Lower lobe of right lung (tissue), 2 donors: ENCODE measurements at places on chromosomes 3 and 15. TPM values are rescaled to one million over a fixed set of nuclear protein-coding genes. Genes with fewer than 3 reads are reported as not detected.

GRCh38 chr3:53599771-53600170 lies 105.4 kb downstream of the CACNA1D start:
- no peak for DNase-seq

GRCh38 chr15:89964232-89964954 lies 36.7 kb upstream of the ZNF710 start:
- no peak for DNase-seq

DNA sequence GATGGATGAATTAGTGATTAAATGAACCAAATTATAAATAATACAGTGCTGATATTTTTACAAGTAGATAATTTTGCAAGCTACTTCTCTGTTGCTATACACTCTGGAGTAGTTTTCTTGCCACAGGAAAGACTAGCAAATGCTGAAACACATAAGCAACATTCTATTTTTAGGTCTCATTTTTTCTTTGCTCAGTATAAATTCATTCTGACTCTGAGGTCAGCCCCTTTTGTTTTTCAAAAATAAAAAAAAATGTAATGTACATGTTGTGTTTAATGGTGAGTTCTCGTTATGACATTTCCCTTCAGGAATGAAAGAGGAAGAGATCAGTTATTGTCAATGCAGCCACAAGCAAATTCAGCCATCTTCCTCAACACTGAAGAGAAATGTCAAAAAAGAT lies 24.9 kb downstream of the GJD2 start:
- no peak for DNase-seq

Gene PGBD4
- 1.5 TPM for total RNA-seq

DNA sequence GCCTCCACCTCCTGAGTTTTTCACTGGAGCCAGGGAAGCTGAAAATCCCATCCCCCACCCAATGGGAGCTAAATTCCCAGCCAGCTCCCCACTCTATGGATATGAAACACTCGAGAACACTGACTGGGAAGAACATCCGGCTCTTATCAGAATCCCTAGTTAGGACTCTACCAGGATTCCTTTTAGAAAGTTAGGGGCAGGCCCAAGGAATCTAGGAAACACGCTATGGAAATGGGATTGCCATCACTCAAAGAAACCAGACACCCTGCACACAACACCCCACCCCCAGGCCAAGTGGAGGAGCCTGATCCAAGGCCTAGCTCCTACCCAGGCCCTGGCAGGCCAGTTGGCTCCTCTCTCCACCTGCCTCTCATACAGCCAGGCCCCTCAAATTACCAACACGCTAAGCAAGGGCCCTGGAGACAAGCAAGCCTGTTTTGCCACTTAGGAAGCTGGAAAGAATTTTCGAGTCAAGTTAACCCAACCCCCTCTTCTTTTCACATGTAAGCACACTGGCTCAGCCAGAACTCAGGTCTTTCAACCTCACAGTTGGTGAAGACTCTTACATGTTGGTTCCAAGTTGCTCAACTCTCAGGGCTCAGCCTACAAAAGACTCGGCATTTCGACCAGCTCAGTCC lies 75.5 kb downstream of the RBPMS2 start:
- peak; percentile 75 for DNase-seq

Gene SLCO2A1
- total RNA-seq, result 204 TPM

Gene MORC1
- not detected for total RNA-seq

GRCh38 chr3:66312039-66312438 lies 91.2 kb downstream of the SLC25A26 start:
- no peak for DNase-seq

DNA sequence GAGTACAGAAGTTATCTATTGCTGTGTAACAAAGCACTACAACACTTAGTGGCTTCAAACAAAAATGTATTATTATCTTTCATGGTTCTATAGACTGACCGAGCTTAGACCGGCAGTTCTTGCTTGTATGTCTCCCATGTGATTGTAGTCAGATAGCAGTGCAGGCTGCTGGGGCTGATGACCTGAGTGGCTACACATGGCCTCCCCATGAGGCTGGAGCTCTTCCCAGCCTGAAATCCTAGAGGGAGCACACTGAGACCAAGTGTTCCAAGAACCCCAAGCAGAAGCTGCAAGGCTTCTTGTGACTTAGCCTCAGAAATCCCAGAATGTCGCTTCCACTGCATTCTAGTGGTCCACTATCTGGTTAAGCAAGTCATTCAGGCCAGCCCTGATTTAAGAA lies 141.2 kb upstream of the TLE3 start:
- DNase-seq, result no peak

GRCh38 chr15:29382862-29383261 lies 113.2 kb upstream of the NSMCE3 start:
- DNase-seq, result no peak

GRCh38 chr3:129023909-129024308 lies 22.8 kb downstream of the EFCC1 start:
- no peak for DNase-seq

Gene MELTF
- 5.2 TPM for total RNA-seq

DNA sequence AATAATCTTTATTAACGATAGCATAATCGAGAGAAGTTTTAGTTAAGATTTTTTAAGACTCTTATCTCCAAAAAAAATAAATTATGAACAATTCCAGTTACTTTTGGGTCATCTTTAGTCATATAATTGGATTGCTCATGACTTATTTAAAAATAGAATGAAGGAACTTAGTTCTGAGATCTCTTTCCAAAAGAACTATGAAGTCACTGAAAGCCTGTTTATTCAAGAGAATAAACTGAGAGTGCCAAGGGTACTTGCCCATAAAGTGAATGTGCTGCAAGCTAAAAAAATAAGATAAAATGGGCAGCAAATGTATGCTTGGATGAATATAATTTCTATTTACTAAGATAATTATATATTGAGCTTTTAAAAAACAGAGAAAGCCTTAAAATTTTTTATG lies 176.5 kb upstream of the PLSCR5 start:
- DNase-seq, result no peak

DNA sequence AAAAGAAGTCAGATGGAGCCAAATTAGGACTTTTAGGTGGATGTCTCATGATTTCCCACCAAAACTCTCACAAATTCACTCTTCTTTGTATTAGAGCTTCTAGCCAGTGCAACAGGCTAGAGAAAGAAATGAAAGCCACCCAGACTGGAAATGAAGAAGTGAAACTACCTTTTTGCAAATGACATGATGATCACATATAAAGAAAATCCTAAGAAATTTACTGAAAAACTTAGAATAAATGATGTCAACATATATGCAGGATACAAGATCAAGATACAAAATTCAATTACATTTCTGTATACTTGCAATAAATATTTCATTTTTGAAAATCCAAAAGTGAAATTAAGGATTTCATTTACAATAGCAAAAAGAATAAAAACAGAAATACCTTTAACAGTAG lies 110.8 kb downstream of the LRIG1 start:
- DNase-seq, result no peak

DNA sequence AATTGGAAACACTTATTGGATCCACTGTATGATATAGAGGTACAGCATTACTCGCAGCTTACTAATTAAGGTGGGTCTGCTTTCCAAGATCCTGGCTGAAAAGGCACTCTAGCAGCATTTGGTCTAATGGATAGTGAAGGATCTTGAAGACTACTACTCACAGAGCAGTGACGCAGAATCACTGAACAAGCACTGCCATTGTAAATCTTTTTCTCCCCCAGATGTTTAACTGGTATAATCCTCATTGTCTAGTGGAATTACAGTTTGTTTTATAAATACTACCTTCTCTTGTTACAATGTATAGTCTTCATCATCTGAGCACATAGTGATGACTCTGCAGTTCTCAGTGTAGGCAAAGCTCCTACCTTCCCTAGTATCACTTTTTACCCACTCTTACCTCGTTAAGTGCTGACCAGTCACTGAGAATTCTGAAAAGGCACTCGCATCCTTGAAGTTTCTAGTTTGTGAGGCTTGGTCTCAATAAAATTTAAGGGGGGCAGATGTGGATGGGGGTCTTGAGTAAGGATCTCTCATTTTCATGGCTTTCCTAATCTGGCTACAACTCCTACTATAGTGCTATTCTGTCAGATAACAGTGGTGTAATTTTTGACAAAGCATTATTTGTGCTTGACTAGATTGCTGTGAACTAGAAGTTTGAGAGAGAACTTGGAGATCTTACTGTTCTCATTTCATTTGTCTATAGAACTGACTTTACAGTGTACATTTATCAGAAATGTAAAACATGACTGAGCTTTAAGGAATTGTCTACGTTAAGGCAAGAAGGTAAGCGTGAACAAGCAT lies 23.2 kb downstream of the MAPK6 start:
- no peak for DNase-seq

DNA sequence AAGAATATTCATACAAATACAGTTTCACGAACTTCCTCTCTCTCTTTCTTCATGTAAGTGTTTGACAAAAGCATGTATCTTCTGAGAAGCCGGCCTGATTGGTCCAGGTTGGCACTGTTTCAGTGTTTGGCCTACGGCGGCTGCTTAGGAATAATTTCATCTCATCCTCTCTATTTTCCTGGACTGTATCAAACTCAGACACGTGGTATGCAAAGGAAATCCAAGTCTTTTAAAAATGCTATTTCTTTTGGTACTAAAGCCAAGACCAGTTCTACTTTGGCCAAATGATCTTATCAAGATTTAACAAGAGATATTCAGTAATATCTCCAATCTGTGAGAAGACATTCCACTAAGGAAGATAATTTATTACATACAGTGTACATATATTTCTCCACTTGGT lies 152.8 kb downstream of the TIGIT start:
- DNase-seq, result no peak

- DNase-seq, result no peak
Observed at GRCh38 chr3:145843561-145843960, 317.4 kb downstream of the PLOD2 start.

GRCh38 chr3:11283139-11283475 lies 10.9 kb downstream of the ATG7 start:
- no peak for DNase-seq

DNA sequence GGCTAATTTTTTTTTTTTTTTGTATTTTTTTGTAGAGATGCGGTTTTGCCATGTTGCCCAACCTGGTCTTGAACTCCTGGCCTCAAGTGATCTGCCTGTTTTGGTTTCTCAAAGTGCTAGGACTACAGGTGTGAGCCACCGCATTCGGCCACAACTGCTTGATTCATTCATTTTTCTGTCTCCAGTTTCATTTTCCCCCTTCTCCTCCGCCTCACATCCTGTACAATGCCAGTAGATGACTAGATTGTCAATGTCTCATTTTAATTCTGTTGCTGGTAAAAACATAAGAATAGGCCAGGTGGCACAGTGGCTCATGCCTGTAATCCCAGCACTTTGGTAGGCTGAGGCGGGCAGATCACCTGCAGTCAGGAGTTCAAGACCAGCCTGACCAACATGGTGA lies 12.0 kb upstream of the ZNF592 start:
- DNase-seq, result no peak

Gene FBXL22
- total RNA-seq, result 1.4 TPM

- no peak for DNase-seq
Observed at GRCh38 chr3:53842436-53843194, 3.6 kb downstream of the CHDH start.

GRCh38 chr3:119681279-119681678 lies 4.1 kb upstream of the COX17 start:
- no peak for DNase-seq

Gene SUCNR1
- 2.7 TPM for total RNA-seq

GRCh38 chr15:56099311-56099710 lies 105.9 kb upstream of the NEDD4 start:
- DNase-seq, result no peak

DNA sequence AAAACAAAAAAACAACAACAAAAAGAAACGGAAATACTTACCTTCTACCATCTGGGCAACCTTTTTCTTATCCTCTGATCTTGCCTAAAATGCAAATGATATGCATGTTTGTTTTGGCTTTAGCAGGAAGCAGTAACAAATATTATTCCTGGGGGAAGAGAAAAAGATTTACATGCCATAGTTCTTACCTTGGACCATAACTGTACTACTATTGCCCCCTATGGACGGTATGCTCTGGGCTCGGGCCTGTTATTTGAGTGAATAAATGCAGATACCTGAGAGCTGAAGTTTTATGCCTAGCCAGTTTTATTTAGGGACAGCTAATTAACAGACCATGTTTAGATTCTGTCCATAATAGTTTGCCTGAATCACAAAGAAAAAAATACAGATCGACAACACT lies 12.6 kb upstream of the STARD5 start:
- DNase-seq, result no peak

DNA sequence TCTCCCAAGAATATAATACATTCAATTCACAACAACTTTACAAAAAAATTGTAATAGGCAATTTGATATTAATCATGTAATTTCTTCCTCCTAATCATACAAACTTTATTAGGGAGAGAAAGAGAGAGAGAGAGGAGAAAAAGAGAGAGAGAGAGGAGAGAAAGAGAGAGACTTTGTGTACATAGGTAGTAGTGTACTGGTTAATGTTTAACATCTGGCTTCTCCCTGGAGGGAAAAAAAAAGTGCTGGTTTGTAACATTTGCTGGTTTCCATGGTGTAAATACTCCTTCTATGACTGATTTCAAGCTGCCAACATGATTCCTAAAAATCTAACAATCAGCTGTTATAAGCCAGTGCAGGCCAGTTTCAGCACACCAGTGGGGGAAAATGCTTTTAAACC lies 98.0 kb upstream of the ARHGEF26 start:
- no peak for DNase-seq

Gene FRMD5
- total RNA-seq, result 0.12 TPM

Gene SCN11A
- 0.27 TPM for total RNA-seq

DNA sequence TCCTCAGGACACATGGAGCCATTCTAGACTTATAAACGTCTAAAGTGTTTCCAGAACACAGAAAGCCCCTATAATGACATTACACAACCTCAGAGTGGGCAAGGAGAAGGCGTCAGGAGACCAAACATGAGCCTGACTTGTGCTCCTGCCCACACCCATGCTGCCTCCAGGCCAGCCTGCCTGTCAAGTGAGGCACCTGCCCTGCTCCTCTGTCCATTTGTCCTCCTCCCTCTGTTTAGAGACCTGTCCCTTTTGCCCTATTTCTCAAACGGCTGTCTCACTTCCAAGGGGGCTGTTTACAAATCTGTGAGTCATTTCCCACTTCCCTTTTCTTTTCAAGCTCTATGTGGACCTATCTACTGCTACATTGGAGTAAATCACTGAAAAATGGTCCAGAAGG lies 21.0 kb downstream of the ZDHHC3 start:
- DNase-seq, result no peak

GRCh38 chr15:53525894-53526293 lies 233.6 kb downstream of the WDR72 start:
- DNase-seq, result no peak
